IMR-90 (cell line): ENCODE measurements at places on chromosomes 11 and 22. TPM values are rescaled to one million over a fixed set of nuclear protein-coding genes. Genes with fewer than 3 reads are reported as not detected.
A peak's percentile ranks its signal among the peaks of the same experiment; 100 is the strongest.

GRCh38 chr11:84212468-84213390 is 926.6 kb upstream of the CCDC90B start:
- H3K27me3 ChIP-seq, result no peaks in the 10 kb centered on the region
- H3K4me1 ChIP-seq, result no peaks in the 10 kb centered on the region
- H3K4me3 ChIP-seq, result no peak overlapping the region
- H3K27ac ChIP-seq, result no peak overlapping the region

DNA sequence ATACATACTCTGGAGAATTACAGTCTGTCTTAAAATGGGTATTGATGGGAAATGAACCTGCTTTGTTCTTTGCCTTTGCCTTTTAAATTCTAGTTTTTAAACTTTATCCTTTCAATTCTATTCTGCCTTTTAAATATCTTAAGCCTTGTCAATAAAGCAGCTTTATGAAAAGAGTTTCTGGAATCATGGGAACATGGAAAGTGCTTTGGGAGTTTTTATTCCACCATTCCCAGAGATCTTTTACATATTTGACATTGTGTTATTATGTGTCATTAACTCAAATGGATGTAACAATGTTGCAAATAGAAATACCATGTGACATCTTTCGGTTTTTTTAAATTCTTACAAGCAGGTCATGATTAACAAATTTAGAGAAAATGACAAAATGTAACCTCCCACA is 555.7 kb upstream of the ANO3 start:
- DNase-seq, result no peak
- no peaks in the 10 kb centered on the region for H3K27me3 ChIP-seq
- H3K36me3 ChIP-seq, result no peaks in the 10 kb centered on the region

DNA sequence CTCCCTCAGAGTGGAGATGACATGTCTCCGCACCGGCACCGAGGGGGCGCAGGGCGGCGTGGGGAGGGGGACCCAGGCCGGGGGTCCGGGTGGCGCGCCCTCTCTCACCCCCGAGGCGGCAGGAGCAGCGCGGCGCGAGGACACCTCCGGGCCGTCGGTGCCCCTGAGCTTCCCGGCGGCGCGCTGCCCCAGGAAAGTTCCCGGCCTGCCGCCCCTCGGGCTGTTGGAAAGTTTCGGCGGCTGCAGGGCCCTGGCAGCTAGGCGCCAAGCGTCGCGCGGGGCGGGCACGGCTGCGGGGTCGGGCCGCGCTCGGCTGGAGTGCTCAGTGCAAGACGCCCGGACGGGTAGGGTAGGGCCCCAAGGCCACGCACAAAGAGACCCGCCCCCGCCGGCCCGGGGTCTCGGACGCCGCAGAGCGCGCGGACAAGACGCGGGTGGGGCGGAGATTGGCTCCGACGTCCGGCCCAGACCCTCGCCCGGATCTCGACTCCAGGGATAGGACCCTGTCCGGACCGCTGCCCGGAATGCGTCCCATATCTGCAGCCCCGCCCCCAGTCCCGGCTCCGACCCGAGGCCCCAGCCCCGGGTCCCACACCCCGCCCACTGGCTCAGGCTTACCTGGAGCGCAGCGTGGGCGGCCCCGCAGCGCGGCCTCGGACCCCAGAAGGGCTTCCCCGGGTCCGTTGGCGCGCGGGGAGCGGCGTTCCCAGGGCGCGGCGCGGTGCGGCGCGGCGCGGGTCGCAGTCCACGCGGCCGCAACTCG is 471 bp downstream of the ARVCF start:
- no peak for DNase-seq
- peaks cover 5% of the 10 kb centered on the region for H3K4me1 ChIP-seq
- H3K4me3 ChIP-seq, result peak overlapping the region; percentile 57
- H3K27ac ChIP-seq, result no peak overlapping the region
- no peaks in the 10 kb centered on the region for H3K36me3 ChIP-seq

DNA sequence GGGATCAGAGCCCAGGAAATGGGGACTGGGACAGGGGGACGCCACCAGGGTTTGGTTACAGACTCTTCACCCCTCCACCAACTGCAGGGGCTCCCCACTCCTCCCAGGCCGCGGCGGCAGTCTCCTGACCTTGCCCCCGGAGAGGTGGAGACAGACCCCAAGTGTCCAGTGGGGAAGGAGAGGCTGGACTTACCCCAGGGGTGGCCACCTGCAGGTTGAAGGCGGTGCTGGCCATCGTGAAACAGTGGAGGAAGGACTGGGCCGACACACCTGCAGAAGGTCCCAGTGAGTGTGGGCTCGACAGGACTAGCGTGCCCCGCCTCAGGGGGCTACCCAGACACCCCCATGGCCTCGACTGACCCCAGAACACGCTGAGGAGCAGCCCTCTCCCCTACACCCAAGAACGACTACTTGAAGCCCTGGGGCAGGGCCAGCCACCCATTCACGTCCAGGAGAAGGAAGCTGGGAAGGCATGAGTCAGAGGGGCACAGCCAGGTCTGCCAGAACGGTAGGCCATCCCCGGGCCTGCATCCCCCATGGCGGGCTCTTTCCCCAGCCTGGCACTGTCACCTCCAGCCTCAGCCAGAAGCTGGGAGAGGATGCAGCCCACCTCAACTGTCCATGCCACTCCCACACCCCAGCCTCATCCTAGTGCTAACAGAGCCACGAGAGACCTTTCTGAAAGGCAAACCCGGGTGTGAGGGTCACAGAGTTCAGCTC is 2.3 kb downstream of the GATD1 start:
- H3K27ac ChIP-seq, result peak overlapping the region; percentile 39
- peaks cover 13% of the 10 kb centered on the region for H3K4me1 ChIP-seq
- peak; percentile 33 for DNase-seq
- H3K36me3 ChIP-seq, result peaks cover 42% of the 10 kb centered on the region
- H3K27me3 ChIP-seq, result no peaks in the 10 kb centered on the region

The MFRP gene
- total RNA-seq, result not detected in 2 replicates
